MM.1S (cell line): ENCODE measurements at places on chromosomes 16 and 17.

GRCh38 chr17:72350073-72350472 is 229.3 kb downstream of the SOX9 start:
- no peak for DNase-seq

GRCh38 chr17:56676810-56677209 is 83.3 kb downstream of the NOG start:
- DNase-seq, result no peak

DNA sequence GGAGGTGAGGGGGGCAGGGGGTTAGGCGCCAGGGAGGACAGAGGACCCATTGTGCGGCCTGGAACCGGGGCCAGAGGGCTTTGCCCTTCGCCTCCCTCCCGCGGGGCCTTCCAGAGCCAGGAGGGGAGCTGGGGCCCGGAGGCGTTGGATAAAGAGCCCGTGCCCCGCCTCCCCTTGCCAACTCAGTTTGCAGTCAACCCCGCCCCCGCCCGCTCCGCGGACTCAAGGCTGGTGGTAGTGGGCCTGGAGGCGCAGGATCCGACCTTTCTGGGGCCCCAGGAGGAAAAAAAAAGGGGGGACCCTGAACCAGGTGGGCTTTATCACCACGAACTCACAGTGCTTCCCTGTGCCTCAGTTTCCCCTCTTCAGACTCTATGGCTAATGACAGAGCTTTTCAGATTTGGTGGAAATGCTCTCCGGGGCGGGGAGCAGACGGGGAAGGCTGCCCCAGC is 2.0 kb upstream of the SPHK1 start:
- no peak for DNase-seq

- DNase-seq, result no peak
Observed at GRCh38 chr16:88585927-88586581, 15.9 kb downstream of the ZC3H18 start.

- no peak for DNase-seq
Observed at GRCh38 chr17:41615454-41615853, 2.9 kb upstream of the KRT16 start.

- DNase-seq, result no peak
Observed at GRCh38 chr17:39928858-39929645, 1.5 kb downstream of the LRRC3C start.

DNA sequence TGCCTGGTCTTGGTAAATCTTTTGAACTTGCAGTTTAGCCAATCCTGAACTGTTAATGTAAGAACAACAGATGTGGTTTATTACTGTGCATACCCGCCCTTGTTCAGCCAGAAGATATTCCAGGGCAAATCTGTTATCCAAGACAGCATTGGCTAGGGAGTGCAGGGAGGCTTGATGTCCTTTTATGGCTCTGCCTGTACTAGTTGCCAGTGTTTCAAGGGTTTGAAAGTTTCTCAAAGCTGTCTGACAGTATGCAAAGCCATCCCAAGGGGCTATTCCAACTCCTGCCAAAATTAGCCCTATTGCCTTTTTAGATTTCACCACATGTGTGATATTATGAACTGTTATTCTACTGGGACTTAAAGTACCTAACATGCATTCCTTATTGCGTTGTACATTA is 30.1 kb downstream of the LCMT1 start:
- no peak for DNase-seq

- DNase-seq, result no peak
Observed at GRCh38 chr17:81867991-81868673, 3.0 kb downstream of the ARHGDIA start.

GRCh38 chr16:16073891-16074881 is 124.8 kb downstream of the ABCC1 start:
- DNase-seq, result no peak

DNA sequence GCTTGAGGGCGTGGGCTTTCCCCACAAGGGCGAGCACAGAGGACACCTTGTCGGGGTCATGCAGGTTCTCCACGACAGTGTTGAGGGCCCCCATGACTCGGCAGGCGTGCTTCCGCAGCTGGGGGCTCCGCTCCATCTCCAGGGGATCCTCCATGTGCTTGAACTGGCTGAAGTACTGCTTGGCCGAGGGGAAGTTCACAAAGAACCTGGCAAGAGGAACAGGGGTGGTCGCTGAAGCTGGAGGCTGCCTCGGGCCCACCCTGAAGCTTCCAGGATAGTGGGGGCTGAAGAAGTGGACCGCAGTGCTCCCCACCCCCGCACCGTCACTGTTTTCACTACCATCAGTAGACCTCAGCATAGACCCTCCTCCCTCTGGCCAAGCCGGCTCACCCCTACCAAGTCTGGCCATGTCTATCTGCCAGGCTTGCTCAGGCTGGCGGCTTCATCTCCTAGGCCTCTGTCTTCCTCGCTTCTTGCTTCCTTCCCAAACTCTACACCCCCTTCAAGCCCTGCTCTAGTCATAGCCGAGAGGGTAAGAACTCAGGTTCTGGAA is 5.9 kb downstream of the CYGB start:
- no peak for DNase-seq

DNA sequence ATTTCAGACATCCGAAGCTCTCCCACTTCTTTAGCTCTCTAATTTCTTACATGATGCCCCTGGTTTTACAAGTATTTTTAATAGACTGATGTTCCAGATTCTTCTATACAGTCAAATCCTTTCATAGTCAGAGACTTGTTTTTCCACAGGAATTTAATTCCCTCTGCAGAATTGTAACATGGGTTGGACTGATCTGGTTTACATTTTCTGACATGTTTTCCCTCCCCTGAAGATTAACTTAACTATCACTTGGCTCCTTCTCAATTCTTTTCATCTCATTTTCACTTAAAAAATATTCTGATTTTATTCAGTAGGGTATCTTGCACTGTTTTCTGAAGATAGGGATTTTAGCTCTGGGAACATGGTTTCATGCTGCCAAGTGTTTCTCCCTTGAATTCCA is 352.2 kb downstream of the MAF start:
- DNase-seq, result no peak

DNA sequence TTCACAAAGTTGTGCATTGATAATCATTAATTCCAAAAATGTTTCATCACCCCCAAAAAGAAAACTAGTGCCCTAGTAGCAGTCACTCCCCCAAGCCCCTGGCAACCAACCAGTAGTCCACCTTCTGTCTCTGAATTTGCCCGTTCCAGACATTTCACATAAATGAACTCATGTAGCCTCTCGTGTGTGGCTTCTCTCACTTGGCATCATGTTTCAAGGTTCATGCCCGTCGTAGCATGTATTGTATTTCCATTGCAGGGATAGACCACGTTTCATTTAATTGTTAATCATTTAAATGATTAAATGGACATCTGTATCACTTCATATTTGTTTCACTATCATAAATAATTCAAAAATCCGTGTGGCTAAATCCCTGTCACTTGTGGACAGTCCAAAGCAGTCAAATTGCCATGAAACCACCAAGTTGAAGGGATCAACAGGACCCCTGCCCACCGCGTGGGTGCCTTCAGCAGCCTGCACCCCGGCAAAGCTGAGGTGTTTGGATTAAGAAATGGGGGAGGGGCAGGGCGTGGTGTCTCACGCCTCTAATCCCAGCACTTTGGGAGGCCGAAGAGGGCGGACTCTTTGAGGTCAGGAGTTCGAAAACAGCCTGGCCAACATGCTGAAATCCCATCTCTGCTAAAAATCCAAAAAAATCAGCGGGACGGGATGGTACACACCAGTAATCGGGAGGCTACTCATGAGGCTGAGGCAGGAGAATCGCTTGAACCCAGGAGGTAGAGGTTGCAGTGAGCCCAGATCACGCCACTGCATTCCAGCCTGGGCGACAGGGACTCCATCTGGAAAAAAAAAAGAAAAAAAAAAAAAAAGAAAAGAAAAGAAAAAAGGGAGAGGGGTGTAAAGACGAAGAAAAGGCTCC is 8.7 kb upstream of the FLYWCH2 start:
- DNase-seq, result no peak

DNA sequence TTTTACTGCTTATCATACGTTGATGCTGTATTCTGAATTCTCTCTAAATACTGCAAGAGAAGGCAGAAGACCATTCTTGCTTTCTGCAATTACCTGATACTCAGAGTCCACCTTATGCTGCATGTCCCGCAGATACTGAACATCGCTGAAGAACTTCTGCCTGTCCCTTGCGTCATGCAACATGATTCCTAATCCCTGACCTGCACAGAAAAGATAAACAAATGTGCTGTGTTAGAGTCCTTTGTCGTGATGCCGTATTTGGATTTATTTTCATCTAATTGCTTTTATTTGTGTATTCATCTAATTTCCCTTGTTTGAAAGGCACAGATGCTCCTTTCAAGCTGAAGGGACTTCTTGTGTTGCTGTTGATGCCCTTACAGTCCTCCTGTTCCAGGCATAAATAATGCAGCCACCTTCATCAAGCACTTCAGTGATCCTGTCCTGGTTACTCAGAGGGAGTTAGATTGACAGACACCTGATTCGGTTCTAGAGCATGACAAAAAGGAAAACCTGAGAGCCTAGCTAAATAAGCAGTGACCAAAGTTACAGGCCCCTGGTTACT is 6.5 kb downstream of the MARCHF10 start:
- no peak for DNase-seq

DNA sequence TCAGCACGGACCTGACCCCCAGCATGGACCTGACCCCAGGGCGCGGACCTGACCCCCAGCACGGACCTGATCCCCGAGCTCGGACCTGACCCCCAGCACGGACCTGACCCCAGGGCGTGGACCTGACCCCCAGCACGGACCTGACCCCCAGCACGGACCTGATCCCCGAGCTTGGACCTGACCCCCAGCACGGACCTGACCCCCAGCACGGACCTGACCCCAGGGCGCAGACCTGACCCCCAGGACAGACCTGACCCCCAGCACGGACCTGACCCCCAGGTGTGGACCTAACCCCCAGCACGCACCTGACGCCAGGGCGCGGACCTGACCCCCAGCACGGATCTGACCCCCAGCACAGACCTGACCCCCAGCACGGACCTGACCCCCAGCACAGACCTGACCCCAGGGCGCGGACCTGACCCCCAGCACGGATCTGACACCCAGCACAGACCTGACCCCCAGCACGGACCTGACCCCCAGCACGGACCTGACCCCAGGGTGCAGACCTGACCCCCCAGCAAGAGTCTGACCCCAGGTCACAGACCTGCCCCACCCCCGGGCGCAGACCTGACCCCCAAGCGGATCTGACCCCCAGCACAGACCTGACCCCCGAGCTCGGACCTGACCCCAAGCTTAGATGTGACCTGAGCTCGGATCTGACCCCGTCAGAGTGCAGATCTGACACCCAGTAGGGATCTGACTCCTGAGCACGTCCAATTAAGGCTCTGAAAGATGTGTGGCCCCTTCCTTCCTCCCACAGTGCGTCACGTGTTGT is 98.7 kb downstream of the C16orf95 start:
- no peak for DNase-seq
